ENCODE measurements at places on chromosomes 12 and 14.

DNA sequence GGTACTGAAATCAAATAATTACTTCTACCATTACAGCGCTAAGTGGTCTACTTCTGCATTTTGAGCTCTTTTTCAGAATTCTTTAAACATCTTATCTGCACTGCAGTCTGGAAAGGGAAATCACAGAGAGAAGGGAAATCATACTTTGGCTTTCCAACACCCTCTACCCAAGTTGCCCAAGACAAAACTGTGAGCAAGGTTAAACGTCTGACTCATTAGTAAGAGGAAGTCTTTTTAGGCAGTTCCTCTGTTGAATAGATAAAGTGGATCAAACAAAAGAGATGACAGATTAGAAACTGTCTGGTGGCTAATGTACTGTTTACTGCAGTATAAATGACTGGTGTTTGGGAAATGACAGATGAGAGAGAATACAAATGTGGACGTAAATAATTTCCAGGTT is 858.1 kb downstream of the NRXN3 start:
- no peak for DNase-seq

- no peak for DNase-seq
These were observed 4.3 kb downstream of the RNASE1 start for GRCh38 chr14:20798318-20798717.

- no peak for DNase-seq
These were observed 64.9 kb downstream of the SPRING1 start for GRCh38 chr12:116672842-116673516.

GRCh38 chr12:89707703-89708564 is 704 bp downstream of the ATP2B1 start:
- peak; percentile 20 for DNase-seq

- no peak for DNase-seq
These were observed 156.5 kb upstream of the RMST start for GRCh38 chr12:97306147-97306546.

GRCh38 chr14:39203659-39204606 is 28.9 kb downstream of the PNN start:
- no peak for DNase-seq

DNA sequence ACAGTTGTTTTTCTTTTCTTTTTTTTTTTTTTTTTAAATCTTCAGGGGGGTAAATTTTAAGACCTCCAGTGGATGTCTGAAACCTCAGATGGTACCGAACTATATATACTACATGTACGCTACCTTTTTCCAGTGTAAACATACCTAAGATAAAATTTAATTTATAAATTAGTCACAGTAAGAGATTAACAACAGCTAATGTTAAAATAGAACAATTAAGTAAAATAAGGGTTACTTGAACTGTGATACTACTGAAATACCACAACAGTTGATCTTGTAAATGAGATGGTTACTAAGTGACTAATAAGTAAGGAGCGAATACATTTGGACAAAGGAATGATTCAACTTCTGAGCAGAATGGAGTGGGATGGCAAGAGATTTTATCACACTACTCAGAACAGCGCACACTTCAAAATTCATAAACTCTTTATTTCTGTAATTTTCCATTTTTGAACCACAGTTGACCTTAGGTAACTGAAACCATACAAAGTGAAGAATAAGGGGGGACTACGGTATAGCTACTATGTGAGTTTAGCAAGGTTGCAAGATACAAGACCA is 80.5 kb upstream of the PCED1B start:
- DNase-seq, result no peak

- no peak for DNase-seq
These were observed 620.7 kb downstream of the AACS start for GRCh38 chr12:125685915-125686314.

DNA sequence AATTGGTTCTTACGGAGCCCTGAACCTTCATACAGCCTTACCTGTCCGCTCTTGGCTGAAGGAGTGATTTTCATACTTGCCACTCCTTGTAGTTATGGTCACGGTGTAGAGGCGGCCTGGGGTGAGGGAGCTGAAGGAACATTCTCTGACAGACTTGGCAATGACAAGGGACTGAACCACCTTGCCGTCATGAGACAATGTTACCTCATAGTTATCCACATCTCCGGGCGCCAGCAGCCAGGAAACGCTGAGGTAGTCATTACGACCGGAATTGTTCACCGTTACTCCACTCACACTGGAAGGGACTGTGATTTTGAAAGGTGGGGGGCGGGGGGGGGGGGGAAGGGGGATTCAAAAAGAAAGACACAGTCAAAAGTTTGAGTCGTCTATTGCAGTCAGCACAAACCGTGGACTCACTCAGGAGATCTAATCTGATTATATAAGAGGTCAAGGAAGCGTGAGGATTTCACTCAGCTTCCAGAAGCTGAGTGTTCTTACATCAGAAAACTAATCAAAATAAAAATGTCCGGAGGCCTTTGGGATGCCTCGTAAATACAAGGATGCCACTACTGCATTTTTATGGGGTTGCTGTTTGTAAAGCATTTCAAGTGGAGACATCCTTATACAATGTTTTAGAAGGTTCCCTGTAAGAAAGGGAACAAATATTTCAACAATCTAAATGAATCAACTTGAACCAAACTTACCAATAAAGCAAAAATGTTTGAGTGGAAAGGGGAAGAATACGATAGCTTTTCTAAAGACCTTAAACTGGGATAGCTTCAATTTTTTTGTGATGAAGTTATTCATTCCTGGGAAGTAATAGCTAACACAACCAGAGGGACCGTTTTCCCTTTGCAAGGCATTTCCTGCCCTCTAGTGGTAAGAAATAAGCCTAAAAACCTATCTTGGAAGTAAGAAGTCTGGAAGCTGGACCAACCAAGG is 60.6 kb downstream of the PTPRB start:
- peak; percentile 73 for DNase-seq

- DNase-seq, result no peak
These were observed 39.6 kb downstream of the HECTD4 start for GRCh38 chr12:112342587-112342986.

- no peak for DNase-seq
These were observed 1183.7 kb downstream of the AACS start for GRCh38 chr12:126248871-126249403.

DNA sequence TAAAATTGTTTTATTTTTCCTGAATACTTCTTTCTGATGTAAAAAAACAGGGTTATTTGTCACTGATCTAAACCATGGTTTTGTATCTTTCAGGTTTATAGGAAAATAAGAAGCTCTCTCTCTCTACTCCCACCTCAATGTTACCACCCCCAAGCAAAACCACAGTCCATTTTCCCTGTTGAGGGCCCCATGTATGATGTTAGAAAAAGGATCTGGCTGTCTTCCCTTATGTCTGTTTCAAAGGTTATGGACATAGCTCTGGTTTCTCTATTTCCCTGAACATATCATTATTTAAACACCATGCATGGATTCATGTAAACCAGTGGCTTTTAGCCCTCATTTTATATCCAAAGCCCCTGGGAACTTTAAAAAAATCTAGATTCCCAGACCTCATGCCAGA is 649.0 kb upstream of the TBX3 start:
- DNase-seq, result peak; percentile 74

DNA sequence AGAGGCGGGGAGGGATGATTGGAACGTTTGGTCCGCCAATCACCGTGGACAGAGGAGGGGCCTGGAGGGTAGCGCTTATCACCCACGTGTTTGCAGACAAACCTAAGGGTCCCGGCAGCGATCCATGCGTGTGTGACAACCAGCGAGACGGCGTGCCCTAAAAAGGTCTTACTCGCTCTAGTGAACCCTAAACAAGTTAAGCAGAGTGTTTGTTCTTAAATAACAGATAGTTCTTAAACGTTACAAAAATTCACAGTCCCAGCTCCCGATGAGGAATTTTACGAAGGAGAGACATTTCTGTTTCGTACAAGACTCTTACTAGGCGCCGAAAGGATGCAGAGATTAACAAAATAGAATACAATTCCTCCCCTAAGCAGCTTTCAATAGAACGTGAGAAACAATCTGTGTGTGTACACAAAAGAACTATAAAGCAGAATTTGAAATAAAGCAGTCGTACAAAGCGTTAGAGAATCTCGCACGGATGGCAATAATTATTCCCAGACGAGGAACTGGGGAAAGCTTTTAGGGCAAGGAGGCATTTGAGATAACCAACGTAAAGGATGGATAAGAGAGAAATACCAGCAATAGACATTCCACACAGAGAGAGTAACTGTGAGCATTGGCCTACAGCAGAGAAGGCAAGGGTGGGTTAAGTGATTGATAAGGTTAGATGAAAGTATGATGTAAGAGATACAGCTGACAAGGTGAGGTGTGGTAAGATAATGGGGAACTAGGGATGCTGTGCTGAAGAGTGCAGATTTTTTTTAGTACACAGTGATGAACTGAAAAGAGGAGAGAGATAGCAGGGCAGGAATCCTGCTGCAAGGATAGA is 831 bp upstream of the RPS6KA5 start:
- DNase-seq, result no peak

GRCh38 chr12:124386059-124386458 is 91.2 kb downstream of the RFLNA start:
- no peak for DNase-seq

GRCh38 chr12:57229046-57229633 is 371 bp upstream of the SHMT2 start:
- DNase-seq, result no peak

DNA sequence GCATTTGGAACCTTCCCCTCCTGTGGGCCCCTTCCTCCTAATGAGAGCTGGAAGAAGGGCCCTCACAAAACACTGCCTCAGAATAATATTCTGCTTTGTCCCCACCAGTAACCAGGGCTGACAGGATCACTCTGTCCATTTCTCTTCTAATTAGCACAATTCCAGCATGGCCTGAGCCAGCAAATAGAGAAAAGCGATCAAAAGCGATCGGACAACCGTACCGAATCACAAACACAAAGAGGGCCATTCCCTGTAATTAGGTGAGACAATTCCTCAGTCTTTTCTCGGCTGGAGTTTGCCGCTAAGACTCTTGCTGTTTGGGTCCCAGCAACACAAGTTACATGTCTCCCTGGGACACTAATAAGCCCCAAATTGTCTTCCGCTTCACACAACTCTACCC is 35.6 kb upstream of the VSX2 start:
- no peak for DNase-seq

GRCh38 chr12:130994821-130995375 is 41.2 kb downstream of the ADGRD1 start:
- DNase-seq, result no peak

- DNase-seq, result no peak
These were observed 96.1 kb downstream of the ZFC3H1 start for GRCh38 chr12:71567537-71567936.

- DNase-seq, result no peak
These were observed 200.0 kb downstream of the FOXG1 start for GRCh38 chr14:28966416-28967233.

DNA sequence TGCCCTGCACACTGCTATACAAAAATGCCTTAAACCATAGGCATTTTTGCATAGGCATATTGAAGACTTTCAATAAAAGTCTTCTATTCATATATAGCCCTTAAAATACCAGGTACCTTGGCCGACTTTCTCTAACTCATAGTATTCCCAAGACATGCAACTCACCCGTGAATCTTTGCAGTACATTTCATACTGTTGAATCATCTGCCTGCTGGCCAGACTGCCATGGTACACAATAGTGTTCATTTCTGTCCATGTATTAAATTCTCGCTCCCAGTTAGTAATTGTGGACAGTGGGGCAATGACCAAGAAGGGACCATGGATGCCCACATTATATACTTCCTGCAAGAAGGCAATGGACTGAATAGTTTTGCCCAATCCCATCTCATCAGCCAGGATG is 24.3 kb upstream of the SUPT16H start:
- DNase-seq, result no peak

- no peak for DNase-seq
These were observed 10.5 kb downstream of the GNPNAT1 start for GRCh38 chr14:52780893-52781292.

GRCh38 chr12:49161092-49161795 is 27.6 kb downstream of the TUBA1A start:
- DNase-seq, result no peak

DNA sequence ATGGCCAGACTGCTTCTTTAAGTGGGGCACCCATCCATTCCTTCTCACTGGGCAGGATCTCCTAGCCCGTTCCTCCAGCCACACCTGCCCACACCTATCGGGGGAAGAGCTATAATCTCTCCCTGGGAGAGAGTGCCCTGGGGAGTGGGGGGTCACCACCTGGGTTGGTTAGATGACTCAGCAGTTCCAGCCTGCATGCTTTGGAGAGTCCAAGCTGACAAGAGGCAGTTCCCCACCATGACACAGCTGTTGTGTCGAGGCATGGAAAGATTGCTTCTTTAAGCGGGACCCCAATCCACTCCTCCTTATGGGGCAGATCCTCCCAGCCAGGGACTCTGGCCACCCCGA is 52.6 kb upstream of the PPFIA2 start:
- no peak for DNase-seq

- DNase-seq, result no peak
These were observed 134.9 kb upstream of the FOXN3 start for GRCh38 chr14:89551955-89552354.

GRCh38 chr14:54908190-54908589 is 5.6 kb upstream of the GCH1 start:
- DNase-seq, result no peak

DNA sequence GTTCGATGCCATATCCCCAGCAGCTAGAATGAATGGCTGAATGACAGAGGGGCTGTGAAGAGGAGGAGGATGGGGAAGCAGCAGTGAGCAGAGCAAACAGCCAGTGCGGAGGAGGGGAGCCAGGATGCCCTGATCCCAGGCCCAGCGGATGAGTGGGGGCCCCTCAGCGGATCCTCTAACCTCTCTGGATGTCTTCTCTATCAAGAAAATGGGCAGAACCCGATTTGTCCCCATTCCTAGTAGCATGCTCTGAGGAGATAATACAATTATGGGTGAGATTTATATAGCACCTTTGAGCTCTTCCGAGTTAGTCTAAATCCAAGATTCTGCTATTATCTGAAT is 30.0 kb upstream of the RPLP0 start:
- no peak for DNase-seq

DNA sequence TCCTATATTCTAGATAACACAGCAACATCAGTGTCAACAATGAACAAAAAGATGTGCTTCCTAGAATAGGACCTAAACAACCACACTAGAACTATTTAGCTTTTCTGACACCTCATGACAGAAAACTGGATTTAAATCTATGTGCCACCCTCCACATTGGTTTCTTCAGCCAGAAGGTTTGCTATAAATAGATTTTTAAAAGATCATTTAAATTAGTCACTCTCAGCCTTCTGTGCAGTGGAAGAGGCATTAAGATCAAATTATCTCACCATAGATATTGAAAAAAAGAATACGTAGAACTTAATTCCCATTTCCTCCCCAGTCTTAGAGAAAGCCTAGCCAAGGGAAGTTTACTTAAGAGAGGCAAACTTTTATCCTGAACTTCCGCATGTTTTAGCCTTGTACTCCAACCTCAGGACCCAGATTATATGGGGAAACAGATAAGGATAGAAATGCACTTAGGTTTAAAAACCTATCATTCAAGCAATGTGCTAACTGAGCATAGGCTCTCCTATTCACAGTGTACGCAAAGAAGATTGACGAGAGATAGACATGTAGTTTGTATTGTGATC is 59.6 kb downstream of the NELL2 start:
- DNase-seq, result no peak

GRCh38 chr12:91194500-91194899 is 11.9 kb upstream of the DCN start:
- DNase-seq, result no peak

Measured in muscle of back (tissue), 13 donors.